ENCODE measurements at places on chromosomes 5 and 9.

DNA sequence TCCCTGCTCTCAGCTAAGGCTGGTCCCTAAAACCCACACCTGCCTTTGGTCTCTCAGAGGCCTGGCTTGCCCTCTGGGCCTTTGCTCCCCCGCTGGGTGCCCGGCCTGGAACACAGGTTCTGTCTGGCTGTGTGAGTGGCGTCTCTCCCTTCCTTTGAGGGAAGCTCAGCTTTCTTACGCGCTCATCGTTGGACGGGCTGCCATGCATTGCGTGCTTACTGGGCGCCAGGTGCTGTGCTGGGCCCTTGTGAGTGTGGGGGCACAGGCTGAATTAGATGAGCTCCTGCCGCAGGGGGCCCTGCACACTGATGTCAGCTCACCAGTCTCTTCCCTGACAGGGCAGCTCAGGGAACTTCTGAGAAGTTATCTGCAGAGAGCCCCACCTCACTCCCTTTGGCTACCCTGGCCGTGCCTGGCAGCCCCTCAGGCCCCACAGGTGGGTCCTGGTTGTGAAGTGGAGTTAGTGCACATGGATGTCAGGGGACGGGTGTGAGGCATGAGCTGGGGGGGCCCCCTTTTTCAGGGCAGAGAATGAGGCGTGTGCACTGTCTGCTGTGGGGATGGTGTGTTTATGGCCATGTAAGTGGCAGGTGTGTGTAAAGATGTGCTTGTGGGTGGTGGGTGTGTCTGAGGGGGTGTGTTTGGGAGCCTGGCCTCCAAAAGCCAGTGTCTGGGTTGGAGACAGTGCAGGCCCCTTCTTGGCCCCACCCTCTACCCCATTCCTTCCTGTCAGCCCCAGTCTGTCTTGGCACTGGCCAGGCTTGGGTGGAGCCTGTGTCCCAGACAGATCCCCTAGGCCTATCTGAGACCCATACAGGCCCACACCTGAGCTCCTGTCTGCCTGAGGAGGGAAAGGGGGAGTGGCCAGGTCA, 7.5 kb upstream of the RMND5B start:
- DNase-seq: no peak

DNA sequence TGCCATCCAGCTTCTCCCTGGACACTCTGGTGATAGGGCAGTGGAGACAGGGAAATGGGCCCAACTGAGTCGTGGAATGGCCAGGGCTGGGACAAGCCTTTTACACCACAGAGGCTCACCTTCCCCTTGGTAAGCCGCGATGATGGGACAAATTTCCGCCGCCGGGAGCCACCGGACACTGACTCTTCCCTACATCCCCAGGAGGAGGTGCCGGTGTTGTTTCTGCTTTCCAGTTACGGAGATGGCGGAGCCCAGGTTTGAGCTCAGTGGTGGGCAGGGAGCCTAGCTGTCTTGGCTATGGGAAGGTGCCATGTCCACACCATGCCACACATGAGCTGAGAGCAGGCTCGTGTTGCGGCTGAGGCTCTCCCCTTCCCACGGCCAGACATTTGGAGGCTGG, 19.9 kb upstream of the WNK2 start:
- no peak for DNase-seq

DNA sequence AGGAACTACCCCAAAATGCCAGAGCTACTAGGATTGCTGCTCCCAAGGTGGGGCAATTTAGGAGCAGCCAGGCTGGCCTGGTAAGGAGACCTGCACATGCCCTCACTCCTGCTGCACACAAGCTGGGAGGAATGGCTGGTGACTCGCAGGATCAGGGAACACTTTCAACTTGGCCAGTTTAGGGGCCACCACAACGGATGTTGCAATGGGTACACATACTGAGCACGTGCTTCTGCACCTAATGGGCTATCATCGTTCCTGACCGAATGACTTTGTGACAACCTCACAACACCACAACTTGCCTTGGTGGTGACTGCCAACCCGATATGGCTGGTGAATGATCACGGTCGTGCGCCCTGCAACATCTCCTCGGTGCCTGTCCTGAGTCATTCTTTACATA, 172.0 kb downstream of the ROR2 start:
- DNase-seq: no peak

- DNase-seq: no peak
Measured at GRCh38 chr5:74570250-74570649, 70.3 kb downstream of the ENC1 start.

DNA sequence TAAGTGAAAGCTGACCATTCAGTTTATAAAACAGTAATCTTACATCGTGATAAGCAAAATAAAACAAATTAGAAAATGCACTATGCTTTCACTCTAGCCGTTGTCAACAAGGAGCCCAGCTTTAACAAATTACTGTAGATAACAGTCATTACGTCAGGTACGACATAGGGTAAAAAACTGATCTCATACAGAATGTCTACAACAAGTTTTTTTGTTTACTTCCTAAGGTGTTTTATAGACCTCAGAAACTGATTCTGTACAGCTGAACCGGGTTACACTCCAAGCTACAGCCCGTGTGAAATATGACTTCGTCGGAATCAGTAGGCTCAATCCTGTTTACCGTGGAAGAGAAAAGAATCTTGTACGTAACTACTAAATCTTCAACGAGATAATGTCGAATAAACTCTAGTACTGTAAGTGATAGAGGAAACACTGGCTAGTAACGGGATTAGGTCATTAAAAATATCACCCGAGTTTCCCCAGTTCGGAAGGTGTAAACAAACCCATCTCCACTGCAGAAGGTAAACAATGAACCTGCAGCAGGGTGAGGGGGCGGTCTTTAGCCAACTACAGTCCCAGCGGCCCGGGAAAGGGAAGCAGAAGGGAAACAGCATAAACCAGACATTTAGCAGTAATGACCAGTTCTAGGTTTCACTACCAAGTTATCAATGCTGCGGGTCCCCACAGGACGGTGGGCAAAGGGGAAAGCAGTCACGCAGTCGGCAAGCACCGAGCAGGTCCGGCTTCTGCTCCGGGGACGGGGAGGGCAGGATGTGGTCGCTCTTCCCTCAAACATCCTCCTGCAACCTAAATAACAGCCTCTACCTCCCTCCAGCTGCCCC, 1.1 kb downstream of the RICTOR start:
- peak; percentile 54 for DNase-seq

GRCh38 chr9:5493679-5494511, 16.4 kb upstream of the PDCD1LG2 start:
- DNase-seq: peak; percentile 26

- no peak for DNase-seq
Measured at GRCh38 chr9:114720086-114720676, 38.2 kb upstream of the TEX48 start.

- no peak for DNase-seq
Measured at GRCh38 chr9:19896161-19896560, 107.3 kb upstream of the SLC24A2 start.

DNA sequence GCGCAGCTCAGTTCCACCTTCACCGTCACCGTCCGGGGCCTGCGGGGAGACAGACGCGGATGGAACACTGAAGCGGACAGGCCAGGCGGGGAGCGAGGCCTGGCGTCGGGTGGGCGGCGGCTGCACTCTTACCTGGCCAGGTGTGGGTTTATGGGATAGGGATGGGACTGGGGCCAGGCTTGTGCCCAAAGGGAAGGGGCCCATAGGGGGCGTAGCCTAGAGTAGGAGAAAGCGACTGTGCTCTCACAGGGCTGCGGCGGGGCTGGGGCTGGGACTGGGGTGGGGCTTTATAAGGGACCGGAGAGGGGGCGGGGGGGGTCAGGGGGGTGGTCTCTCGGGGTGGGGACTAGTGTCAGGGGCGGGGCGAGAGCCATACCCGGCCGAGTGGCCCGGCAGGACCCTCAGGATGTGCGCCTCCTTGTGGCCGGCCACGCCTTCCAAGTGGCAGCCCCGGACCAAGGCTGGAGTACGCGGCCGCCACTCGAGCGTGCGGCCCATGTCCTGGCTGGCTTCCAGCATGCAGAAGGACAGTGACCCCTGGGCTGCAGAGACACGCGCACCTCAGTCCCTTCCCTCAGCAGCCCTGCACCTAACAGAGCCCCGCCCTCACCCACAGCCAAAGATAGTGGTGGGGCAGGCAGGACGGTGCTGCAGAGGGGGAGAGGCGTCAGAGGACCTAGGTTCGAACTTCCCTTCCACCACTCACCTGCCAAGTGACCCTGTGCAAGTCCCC, 22.8 kb downstream of the FPGS start:
- no peak for DNase-seq

DNA sequence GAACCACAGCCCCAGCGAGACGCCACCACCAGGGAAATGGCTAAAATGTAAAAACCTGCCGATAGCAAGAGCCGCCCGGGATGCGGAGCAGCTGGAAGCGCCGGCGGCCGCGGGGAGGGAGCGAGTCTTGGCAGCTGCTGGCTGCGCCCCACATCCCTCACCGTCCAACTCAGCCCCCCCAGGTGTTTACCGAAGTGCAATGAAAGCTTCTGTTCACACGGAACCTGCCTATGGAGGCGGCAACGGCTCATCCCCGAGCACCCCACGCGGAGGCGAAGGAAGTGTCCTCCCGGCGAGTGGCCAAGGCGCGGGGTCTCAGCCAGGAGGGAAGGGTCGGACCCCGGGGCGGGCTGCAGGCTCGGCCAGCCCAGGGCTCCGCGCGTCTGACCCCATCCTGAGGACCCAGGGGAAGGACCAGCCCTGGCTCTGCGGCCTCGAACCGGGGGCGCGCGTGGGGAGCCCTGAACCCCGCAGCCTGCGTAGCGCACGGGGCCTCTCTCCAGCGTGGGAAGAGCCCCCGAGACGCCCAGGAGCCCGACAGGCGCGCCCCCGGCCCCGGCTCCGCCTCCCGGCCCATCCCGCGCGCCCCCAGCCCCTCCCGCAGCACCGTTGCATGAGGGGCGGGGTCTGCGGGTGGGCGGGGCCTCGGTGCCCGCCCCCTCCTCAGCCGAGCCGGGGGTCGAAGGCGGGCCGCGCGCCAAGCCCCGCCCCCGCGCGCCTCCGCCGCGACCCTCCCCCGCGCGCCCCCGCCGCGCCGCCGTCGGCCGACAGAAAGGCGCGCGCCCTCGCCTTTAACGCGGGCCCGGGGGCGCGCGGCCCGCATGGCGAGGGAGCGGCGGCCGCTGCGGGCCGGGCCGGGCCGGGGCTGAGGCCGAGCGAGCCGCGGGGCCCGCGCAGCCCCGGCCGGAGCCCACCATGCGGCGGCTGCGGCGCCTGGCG, at the start of gene DIPK1B:
Gene DIPK1B (plus strand): TSS at position 822 of the 939 bp plus-strand sequence. CDS start 94 bp downstream, at position 916.
- DNase-seq: no peak

DNA sequence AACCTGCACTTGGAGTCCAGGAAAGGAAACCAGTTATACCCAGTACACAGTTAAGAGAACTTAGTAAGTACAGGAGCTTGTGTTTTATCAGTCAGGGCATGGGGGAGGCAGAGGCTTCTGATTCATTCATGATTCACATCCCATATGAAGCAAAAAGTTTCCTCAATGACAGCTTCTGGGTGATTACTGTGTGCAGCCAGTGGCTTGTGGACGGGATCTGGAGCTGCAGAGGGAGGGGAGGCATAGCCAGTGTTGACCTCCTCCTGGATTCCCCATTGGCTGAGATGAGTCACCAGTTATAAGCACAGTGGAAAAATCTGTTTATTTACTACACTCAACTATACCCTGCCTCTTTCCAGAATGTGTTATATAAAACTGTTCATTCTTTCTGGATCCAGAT, 17.7 kb downstream of the IL31RA start:
- DNase-seq: no peak

- peak; percentile 50 for DNase-seq
Measured at GRCh38 chr9:21964925-21965385, 29.2 kb downstream of the CDKN2A start.

DNA sequence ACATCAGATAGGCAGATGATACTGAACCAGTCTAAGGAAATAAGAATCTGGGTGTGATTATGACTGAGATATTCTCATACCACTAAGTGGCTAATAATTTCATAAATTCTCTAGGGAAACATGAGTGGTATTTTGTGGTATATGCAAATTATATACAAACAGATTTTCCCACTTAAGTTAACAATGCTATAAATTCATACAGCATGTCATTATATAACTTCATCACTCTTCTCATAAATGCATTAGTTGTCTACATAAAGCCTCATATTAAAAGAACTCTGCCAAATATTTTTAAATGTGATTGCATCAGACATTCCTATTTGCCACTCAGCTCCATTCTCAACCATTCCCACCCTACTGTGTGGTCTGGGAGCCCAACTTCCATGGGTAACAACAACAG, 226.5 kb downstream of the TLE1 start:
- DNase-seq: no peak

- no peak for DNase-seq
Measured at GRCh38 chr9:99071313-99072039, 33.4 kb upstream of the TGFBR1 start.

- no peak for DNase-seq
Measured at GRCh38 chr9:72703574-72703973, 182.2 kb downstream of the TMC1 start.

GRCh38 chr5:78360924-78361630, 660 bp downstream of the SCAMP1 start:
- DNase-seq: peak; percentile 58

DNA sequence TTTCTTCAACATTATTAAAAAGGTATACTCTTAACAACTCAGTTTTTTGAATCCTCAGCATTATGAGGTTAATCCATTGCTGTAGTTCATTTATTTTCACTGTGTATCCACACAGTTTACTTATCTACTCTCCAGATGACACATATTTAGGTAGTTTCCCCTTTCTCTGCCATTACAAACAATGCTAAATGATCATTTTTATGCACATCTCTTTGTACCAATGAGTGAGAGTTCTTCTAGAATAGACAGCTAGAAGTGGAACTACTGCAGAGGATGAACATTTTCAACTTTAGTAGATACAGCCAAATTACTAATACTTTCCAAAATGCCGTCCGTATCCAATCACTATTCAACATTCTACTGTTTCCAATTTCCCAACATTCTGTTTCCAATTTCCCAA, 11.5 kb downstream of the AFF4 start:
- DNase-seq: no peak

All from CD4-positive, alpha-beta T cell treated with Interleukin-15 for 4 hours (primary cell).